ENCODE measurements at places on chromosomes 1 and 21. TPM values are rescaled to one million over a fixed set of nuclear protein-coding genes. Genes with fewer than 3 reads are reported as not detected.

DNA sequence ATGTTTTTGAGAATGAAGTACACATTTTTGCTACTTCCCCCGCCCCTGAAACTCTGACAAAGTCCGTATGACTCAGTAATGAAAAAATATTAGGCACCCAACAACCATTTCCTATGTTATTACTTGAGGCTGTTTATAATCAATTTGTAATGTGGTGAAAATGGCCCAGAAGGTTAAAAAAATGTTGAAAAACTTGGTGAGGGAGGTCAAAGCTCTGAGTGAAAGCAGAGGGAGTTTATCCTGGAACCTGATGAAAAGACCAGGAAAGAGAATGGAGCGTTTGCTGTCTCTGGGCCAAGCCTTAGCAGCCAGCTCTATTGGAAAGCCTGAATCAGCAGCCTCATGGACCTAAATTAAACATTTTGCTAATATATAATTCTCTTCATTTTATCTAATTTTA is 367.7 kb upstream of the NEGR1 start:
- DNase-seq, result no peak

- no peak for DNase-seq
Measured at GRCh38 chr21:45640888-45641479, 2.5 kb upstream of the PCBP3 start.

GRCh38 chr21:36461918-36462486 is 17.9 kb downstream of the CLDN14 start:
- no peak for DNase-seq

The HTR1D gene
- 0.07 TPM for total RNA-seq

Data from G401 (cell line).